ENCODE measurements at places on chromosomes 3 and 15.

DNA sequence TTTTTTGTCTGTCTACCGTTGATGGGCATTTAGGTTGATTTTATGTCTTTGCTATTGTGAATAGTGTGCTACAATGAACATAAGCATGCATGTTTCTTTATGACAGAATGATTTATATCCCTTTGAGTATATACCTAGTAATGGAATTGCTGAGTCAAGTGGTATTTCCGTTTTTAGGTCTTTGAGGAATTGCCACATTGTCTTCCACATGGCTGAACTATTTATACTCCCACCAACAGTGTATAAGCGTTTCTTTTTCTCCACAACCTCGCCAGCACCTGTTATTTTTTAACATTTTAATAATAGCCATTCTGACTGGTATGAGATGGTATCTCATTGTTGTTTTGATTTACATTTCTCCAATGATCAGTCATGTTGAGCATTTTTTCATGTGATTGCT, 89.6 kb upstream of the GALNT15 start:
- DNase-seq: no peak

GRCh38 chr3:123792473-123793201, 91.5 kb downstream of the MYLK start:
- no peak for DNase-seq

- no peak for DNase-seq
Observed at GRCh38 chr15:77607894-77608261, 24.8 kb downstream of the LINGO1 start.

DNA sequence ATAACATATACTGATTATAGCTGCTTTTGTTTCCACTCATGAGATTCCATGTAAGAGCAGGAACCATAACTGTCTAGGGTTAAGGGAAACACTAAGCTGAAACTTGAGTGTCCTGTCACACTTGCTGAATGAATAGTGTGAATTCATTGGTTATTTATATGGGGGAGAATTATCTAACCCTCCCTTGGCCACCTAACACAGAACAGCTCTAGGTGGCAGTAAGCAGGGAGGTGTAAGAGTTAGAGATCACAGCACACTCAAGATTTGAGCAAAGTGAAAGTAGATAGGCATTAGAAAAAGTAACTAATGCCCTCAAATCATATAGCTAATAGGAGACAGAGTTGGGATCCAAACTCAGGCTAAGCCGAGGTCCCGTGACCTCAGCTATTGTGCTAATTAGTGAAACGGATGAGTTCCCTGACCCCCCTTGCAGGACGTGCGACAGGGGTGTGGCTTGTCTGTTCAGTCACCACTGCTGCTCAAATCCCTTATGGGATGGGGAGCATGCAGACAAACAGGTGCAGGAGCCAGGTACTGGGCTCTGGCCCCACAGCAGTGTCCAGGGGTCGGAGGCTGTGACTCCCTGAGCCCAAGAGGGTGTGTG, 27.7 kb upstream of the ANO10 start:
- DNase-seq: no peak

DNA sequence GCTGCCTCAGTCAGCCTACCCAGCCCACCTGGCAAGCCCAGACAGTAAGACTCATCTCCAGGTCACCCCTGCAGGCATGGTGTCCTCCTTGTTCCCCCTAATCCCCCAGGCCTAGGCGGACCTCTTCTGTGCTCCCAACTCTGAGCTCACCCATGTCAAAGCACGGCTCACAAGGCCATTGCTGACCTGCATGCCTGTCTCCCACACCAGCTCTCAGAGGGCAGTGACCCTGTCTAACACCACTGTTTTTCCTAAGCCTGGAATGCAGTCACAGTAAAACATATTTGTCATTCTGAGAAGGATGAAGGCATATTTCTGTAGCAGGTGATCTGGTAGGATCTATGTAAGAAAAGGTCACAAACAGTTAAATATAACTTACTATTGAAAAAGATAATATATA, 110.3 kb upstream of the HACD2 start:
- DNase-seq: no peak

DNA sequence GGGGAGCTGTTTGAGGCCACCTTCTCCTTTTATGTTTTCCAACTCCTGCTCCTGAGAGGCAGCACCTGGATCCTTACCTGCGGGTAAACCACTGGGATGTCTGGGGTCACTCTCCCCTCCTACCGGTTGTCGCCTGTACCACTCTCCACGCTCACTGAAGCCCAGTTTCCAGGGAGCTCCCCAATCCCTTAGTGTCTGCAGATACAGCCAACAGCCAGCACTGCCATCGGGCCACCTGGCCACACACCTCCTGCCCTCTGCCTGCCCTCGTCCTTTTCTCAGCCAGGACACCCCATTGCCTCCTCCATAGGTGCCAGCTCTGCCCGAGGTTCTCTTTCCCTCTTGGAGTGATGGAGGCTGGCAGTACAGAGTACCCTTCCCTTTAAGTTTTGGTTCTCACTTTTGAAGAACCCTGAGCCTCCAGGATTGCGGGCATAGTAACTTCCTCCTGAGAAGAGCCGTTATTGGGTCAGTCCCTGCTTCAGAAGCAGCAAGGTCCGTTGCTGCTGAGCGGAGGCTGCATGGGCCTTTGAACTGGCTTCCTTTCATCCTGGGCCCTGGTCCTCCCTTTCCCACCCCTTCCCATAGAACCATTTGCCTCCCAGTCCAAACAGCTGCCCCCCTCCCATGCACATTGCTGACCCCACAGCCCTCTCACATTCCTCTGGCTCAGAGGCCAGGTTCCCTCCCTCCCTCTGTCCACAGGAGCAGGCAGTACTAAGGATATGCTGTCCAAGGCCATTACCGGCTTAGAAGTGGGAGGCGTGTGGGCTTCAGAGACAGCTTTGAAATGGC, 30.9 kb downstream of the ARNT2 start:
- DNase-seq: no peak

DNA sequence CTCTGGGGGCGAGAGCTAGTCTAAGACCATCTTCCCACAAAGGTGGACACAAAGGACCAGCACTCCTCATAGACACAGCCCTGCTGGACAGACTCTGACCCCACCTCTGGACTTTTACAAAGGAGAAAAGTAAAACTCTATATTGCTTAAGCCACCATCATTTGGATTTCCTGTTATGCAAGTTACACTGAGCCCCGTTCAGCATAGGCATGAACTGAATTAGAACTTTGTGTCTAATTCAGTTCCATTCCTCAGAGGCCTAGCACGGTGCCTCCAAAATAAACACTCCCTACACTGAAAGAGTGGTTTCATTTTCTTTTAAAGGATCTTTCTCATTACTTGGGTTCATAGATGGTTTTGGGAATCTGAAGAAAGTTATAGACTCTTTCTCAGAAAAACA, 79.2 kb upstream of the OCA2 start:
- no peak for DNase-seq

DNA sequence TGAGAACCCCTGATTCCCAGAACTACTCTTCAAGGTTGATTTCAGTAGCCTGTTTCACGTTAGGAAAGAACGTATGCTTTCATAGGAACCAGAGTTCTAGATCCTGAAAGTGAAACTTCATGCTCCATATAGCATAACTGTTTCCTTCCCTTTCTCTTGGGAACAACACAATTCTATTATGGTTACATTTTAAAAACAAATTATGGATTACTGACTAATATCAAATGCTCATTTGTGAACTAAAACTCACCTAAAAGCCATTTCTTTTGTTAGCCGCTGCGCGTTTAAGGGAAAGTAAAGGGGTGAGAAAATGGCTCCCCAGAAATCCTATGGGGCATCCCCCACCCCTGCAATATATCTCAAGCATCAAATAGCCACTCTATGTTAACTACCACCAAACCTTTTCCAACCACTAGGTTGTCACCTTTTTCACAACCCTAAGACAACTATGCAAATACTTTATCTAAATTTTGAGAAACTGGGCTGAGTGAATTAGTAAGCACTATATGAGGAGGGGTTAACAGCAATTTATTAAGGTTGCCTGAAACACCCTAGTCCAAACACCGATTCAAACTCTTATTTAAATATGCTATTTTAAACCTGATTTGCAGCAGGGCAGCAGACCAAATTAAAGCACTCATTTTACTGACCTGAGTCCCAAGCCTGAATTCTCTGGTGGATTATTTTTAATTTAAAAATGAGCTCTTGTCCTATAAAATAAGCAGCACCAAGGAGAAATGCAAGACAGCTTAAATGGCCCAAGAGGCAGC, 2.4 kb downstream of the SIAH2 start:
- DNase-seq: no peak

DNA sequence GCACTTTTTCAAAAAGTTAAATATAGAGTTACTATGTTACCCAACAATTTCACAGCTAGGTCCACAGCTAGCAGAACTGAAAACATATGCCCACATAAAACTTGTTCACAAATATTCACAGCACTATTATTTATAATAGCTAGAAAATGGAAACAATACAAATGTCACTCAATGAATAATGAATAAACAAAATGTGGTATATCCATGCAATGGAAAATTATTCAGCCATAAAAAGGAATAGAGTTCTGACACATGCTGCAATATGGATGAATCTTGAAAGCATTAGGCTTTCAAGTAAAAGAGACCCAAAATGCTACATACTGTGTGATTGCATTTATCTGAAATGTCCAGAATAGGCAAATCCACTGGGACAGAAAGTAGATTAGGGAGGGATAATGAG, 111.9 kb downstream of the MECOM start:
- no peak for DNase-seq

DNA sequence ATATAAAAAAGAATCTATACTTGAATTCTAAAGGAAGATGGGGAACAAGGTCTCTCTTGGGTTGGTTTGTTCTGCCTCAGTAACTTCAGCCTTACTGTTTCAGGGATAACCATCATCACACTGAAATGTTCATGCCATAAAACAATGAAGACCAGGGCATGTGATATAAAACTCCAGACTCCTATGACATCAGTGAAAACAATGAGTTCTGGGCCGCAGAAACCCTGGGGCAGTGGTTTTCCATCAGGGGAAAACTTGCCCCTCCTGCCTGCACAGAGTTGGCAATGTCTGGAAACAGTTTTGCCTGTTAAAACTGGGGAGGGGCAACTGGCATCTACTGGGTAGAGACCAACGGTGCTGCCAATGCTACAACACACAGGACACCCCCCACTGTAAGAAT, 46.8 kb downstream of the CA12 start:
- DNase-seq: no peak

DNA sequence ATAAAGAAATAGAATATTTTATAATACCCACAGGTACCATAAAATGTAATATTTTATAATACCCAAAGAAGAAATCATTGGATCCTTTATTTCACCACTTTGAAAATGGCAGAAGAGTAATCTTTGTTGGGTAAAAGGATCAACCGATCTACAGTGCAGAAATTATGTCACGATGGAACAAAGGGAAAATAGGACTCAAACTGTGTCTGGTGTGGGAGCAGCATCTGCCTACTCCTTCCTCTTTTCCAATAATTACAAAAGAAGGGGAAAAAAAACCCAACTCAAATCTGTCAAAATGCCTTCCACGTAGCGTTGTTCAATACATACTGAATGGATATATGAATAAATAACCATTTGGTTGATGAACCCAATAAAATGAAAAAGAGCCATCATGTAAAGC, 492.6 kb upstream of the TBL1XR1 start:
- DNase-seq: no peak

DNA sequence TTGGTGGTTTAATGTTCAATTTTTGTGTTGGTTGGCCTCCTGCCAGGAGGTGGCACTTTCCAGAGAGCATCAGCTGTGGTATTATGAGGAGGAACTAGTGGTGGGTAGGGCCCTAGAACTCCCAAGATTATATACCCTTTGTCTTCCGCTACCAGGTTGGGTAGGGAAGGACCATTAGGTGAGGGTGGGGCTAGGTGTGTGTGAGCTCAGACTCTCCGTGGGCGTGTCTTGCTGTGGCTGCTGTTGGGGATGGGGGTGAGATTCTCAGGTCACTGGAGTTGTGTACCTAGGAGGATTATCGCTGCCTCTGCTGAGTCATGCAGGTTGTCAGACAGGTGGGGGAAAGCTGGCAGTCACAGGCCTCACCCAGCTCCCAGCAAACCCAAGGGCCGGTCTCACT, 187.1 kb downstream of the DPH6 start:
- no peak for DNase-seq

DNA sequence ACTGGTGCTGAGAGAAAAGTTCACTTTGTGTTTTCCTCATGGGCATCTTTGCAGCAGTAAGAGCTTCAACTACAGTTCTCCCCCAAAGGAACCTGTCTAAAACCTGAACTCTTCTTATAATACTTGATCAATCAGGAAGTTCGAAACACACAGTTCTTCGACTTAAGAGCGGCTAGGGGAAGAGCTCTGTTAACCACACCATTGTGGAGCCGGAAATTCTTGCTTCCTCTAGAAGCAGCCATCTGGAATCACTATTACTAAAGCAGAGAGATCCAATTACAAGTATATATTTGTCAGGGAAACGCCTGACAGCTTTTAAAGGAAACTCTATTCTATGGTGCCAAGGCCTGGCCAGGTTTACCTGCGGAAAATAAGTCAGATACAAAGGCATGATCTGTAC, 337.3 kb upstream of the CBLB start:
- no peak for DNase-seq
